Activated naive CD4-positive, alpha-beta T cell treated with anti-CD3 and anti-CD28 coated beads, Interleukin-2, amount 50 U/mL, for 72 hours (primary cell): ENCODE measurements at places on chromosomes 7 and 10. TPM values are rescaled to one million over a fixed set of nuclear protein-coding genes. Genes with fewer than 3 reads are reported as not detected.

GRCh38 chr7:68725843-68726785, 872.2 kb upstream of the AUTS2 start:
- no peak for DNase-seq

GRCh38 chr10:33566426-33566825, 232.0 kb upstream of the NRP1 start:
- DNase-seq: no peak

- DNase-seq: no peak
These were observed 52.1 kb downstream of the CFAP46 start for GRCh38 chr10:132890301-132890700.

GRCh38 chr7:50960621-50961310, 178.1 kb upstream of the GRB10 start:
- DNase-seq: no peak

The MXI1 gene
- 69.6 TPM for total RNA-seq
